ENCODE measurements at places on chromosomes 4 and X.

- DNase-seq, result no peak
These were observed 223.9 kb upstream of the DCAF8L1 start for GRCh38 chrX:28205126-28205525.

- no peak for DNase-seq
These were observed 1049.0 kb upstream of the GRIA3 start for GRCh38 chrX:122135070-122135469.

GRCh38 chr4:53221832-53222480, 143.9 kb downstream of the SCFD2 start:
- DNase-seq, result no peak

DNA sequence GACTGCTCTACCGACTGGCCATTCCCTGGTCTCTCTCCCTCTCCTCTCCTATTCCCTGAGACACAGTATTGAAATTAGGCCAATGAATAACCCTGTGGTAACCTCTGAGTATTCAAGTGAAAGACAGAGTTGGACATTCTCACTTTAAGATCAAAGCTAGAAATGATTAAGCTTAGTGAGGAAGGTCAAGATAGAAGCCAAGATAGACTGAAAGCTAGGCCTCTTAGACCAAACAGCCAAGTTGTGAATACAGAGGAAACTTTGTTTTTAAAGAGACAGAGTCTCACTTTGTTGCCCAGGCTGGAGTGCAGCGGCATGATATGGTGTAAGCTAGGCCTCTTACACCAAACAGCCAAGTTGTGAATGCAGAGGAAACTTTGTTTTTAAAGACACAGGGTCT, 64.6 kb downstream of the KDM6A start:
- no peak for DNase-seq

DNA sequence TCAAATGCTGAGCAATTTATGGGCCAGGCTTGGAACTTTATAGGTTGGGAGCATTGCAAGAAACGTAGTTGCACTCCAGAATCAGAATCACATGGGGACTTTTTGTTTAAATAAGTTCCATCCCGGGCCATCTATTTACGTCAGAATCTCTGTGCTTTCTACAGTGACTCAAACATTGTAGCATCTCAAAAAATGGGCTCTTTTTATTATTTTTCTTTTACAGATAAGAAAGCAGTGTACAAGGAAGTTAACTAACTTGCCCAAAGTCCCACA, 10.2 kb downstream of the CC2D2A start:
- no peak for DNase-seq

DNA sequence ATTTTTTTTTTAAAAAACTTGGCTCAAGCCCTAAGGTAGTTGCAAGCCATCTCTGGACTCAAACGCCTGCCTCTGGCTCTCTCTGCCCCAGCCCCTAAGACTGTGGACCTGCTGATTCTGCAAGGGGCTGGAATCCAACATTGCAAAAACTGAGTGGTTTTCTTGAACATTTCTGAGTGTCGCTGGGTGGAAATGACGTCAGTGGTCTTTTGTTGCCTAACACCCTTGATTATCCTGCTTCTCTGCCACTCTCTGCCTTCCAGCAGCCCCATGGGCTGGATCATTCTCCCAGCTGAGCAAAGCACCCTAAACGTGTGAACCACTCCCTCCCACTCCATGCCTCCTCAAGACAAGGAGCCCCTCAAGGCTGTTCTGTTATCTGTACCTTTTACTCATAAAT, 16.6 kb downstream of the BST1 start:
- no peak for DNase-seq

- DNase-seq, result no peak
These were observed 371.7 kb upstream of the FGF13 start for GRCh38 chrX:139083191-139083590.

- DNase-seq, result no peak
These were observed 59.7 kb downstream of the HADH start for GRCh38 chr4:108049406-108049805.

GRCh38 chr4:21366312-21366711, 582.3 kb downstream of the KCNIP4 start:
- DNase-seq, result no peak

GRCh38 chr4:2350982-2351381, 67.5 kb downstream of the ZFYVE28 start:
- DNase-seq, result no peak

GRCh38 chrX:117839544-117839943, 277.1 kb downstream of the KLHL13 start:
- no peak for DNase-seq

- no peak for DNase-seq
These were observed 131.2 kb downstream of the SCFD2 start for GRCh38 chr4:53234669-53235068.

DNA sequence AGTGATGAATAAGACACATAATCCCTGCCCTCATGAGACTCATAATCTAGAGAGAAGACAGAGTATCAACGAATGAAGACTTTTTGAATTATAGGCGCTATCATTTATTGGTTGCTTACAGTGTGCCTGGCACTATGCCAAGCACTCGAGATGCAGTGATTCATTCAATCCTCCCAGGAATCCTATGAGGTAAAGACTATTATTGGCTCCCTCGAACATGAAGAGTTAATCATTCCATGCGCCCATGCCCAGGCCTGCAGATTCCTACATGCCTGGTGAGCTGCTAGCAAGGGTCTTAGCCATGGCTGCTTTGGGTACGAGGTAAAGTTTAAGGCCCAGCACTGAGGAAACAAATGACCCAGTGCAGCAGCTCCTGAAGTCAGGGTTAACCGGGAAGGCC, 47.0 kb downstream of the TEX13B start:
- DNase-seq, result no peak

DNA sequence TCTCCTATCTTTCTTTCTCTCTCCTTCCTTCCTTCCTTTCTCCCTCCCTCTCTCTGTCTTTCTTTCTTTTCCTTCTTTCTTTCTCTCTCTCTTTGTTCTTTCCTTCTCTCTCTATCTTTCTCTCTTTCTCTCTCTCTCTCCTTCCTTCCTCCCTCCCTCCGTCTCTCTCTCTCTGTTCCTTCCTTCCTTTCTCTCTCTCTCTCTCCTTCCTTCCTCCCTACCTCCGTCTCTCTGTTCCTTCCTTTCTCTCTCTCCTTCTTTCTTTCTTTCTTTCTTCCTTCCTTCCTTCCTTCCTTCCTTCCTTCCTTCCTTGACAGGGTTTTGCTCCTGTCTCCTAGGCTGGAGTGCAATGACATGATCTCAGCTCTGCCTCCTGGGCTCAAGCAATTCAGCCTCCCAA, 24.2 kb upstream of the P2RY8 start:
- DNase-seq, result no peak

DNA sequence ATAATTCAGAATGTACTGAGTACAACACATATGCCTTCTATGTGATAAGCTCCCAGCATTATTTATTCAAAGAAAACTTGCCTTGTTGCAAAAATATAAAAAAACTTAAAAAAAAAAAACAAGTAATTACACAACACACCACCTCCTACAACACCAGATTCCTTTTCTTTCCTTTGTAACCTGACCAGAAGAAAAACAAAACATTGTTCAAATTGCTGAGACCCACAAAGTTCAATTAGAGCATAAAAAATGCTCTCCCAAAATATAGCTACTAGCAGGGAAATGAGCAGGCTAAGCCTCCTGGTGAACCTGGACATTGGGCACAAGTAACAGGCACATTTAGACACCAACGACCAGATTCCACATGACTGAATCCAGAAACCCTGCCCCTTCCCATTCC, 38.3 kb downstream of the MECP2 start:
- no peak for DNase-seq

All from NCI-H1092 (cell line).